Uterus (tissue), 4 donors: ENCODE measurements at places on chromosomes 1 and 21. TPM values are rescaled to one million over a fixed set of nuclear protein-coding genes. Genes with fewer than 3 reads are reported as not detected.

The CADM3 gene
- total RNA-seq = 2.7 TPM

The ERG gene
- 78.6 TPM for total RNA-seq

The RHBDL2 gene
- total RNA-seq = not detected

The AVPR1B gene
- not detected for total RNA-seq

The PLA2G2F gene
- total RNA-seq = not detected

The RAB7B gene
- total RNA-seq = 0.26 TPM

The SASS6 gene
- 0.77 TPM for total RNA-seq
